Activated CD4-positive, CD25-positive, alpha-beta regulatory T cell treated with anti-CD3 and anti-CD28 coated beads, Interleukin-2, amount 50 U/mL, for 72 hours (primary cell): ENCODE measurements at places on chromosomes 11 and 22.

GRCh38 chr22:48944751-48945620, 882.7 kb downstream of the BRD1 start:
- DNase-seq = no peak

DNA sequence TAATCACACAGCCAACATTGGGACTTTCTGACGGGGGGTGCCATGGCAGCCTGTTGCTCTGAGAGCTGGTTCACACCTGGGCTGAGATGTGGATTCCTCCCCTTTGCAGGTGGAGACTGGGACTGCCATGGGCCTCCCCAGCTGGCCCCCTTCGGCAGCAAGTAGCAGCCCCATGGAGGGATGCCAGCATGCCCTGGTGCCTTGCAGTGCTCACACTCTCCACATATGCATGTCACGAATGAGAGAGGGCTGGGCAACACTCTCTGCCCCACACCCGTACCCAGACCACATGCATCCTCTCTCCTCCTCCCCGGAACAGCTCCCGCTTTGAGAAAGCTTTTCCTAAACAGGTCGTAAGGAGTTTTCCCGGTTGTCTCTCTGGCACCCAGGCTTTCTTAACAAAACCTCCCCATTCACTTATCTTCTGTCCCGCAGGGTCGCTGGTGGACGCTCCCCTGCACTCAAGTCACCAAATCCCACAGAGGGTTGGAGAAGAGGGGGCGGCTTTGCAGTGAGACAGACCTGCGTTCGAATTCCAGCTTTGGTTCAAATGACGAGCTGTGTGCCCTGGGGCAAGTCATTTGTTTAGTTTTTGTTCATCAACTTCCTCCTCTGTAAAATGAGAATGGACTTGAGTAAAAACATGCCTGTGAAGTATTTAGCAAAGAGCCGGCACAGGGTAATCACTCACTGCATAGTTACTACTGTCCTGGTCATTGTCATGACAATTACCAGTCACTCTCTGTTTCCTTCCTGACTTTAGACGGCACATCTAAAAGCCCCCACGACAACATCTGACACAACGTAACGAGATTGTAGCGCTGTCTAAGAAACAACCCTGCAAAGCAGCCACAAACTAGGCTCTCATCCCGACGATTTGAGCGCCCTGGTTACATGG, 231.3 kb upstream of the B3GAT1 start:
- DNase-seq = no peak

DNA sequence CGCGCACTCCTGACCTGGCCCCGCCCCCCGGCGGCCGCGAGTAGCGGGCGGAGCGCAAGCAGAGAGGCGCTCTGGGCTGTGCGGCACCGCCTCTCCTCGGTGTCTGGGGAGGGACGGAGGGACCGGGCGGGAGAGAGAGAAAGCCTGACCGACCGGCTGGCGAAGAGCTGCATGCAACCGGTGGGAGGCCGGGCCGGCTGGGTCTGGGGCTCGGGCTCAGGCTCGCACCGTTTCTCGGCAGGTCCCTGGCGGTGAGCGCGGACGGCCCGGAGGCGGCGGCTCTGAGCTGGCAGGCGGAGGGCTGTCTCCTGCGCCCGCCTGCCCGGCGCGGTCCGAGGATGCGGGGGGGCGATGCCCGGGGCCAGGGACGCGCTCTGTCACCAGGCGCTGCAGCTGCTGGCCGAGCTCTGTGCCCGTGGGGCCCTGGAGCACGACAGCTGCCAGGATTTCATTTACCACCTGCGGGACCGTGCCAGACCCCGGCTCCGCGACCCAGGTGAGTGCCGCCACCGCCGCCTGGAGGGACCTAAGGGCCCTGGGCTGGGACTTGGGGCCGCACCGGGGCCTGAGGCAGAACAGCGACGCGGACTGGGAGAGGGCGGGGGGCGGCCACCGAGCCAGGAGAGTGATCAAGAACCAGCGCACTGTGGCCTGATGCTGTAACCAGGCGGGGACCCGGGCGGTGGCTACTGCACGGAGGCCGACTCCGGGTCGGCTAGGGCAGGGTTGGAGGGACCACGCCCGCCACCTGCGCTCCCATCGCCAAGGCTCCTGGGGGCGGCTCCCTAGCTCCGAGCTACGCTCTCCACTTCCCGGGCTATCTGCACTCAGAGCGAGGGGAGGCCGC, at the start of gene SYT9:
SYT9 (plus strand) TSS at position 69 of the 847 bp plus-strand sequence; CDS start at position 352, 283 bp downstream.
- DNase-seq = no peak

DNA sequence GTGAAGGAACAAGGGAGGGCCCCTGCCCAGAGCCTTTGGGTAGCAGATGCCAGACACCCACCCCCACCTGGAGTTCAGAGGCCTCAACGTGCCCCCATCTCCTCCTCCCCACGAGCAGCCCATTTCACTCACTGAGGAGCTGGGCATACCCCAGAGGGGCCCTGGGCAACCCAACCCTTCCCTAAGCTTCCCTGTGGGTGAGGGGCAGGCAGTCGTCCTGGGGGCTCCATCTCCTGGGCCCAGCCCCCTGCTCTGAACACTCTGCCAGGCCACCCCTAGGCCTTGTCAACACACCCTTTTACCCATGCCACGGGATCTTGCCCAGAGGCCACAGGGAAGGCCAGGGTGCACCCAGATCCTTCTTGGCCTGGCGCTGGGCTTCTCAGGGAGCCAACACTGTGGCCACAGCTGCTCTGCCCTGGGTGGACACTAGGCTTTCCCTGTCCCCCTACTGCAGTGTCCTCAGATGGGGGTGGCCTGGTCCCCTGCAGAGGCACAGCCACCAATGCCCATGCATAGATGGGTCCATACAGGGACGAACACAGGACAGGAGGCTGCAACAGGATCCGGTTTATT, 3.4 kb downstream of the SLC25A1 start:
- no peak for DNase-seq

GRCh38 chr11:119525180-119525866, 102.4 kb upstream of the THY1 start:
- no peak for DNase-seq

DNA sequence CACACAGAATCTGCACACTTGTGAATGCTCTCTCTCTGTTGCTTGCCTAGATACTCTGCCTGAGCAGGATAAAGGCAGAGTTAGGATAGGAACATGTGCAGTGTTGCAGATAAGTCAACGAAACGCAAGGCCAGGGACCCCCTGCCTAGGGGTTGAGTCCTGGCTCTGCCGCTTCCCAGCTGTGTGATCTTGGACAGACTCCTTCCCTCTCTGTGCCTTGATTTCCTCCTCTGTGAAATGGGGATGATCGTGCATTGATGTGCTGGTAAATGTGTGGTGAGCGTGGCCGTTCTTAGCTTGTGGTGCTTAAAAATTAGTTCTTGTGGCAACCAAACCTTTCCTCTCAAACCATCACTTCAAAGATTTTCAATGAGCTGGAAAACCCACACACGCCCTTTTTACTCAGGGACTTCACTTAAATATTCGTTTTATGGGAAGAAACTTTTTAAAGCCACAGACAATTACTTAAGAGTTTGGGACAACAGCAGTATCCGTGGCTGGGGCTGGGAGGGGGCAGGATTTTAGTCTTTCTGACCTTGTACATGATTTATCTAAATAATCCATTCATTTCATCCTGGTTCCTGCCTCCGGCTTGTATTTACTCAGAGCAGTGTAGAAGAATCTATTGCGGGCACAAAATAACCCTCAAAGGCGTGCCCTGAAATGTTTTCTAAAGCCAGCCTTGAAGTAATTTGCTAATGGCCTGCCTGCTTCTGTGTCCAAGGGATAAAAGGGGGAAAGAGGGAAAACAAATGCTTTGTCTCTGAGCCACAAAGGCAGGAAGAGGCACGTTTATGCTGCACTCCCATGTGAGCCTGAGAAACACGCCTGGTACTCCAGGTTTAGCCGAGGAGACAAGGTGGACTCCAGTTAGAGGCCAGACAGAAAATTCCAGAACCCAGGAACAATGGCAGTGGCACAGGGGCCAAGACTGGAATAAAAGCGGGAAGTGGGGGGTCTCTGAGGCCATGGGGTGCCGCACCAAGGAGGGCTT, 85.0 kb upstream of the CRYBB3 start:
- no peak for DNase-seq

DNA sequence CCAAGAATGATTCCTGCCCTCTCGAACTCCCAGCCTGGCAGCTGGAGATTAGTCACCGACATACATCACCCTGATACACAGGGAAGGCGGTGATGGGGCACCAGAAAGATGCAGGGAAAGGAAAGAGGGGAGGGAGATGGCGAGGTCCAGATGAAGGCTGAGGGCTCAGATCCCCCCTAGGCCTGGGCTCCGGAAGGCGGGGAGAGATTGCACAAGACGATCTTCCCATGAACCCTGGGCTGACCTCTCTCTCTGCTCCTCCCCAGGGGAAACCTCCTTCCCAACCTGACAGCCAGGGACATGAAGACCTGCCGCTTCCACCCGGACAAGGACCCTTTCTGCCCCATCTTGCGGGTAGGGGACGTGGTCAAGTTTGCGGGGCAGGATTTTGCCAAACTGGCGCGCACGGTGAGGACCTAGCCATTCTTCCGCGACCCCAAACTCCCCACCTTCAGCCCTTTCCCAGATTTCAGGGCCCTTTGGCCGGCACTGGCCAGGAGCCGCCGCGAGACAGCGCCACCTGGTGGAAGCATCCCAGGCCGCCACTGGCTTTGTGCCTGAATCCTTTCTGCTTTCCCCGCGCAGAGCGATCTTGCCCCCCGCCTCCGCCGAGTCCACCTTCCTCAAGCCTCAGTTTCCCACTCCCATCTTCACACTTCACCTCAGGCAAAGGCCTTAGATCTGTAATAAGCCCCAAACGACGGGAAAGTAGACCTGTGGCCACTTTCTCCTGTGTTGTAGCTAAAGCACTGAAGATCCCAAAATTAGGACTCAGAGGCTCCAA, 11.5 kb downstream of the P2RX3 start:
- peak; percentile 74 for DNase-seq

DNA sequence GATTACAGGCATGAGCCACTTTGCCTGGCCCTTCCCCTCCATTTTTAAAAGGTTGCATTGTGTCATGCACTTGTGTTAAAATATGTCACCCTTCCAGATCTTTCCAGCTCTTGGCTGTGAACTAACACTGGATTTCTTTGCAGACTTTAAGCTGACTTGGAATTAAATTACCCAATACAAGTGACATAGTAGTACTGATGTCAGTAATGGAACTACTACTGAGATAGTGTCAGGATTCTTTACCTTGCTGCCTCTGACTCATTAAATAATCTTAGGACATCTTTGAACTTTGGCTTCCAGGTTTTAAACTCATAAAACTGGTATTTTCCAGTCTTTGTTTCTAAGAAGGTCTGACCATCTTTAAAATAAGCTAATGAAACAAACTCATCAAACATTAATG, 51.8 kb upstream of the OR4B1 start:
- no peak for DNase-seq

GRCh38 chr11:3675971-3676370, 4.8 kb upstream of the CHRNA10 start:
- DNase-seq = no peak

DNA sequence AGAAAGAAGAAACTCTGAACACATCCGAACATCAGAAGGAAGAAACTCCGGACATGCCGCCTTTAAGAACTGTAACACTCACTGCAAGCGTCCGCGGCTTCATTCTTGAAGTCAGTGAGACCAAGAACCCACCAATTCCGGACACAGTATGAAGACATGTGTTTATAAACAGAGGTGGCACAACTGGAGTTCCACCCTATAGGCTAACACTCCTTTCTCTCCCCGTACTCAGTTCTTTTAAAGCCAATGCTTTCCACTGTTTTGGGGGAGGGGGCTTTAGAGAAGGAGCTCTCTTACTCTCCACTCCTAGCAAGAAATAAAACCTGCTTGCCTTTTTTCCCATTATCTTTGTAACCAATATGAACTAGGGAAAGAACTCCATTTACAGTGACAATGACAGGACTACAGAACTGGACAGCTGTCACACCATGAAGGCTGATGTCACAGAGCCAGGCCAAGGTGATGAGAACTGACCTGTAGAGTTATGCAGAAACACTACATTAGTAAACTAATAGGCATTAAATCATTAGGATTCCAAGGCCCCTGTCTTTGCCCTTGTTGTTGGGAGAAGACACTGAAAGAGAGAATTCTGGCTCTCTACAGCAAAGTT, 733 bp downstream of the TRIM5 start:
- no peak for DNase-seq

GRCh38 chr11:106818443-106818842, 199.8 kb downstream of the GUCY1A2 start:
- DNase-seq = no peak

DNA sequence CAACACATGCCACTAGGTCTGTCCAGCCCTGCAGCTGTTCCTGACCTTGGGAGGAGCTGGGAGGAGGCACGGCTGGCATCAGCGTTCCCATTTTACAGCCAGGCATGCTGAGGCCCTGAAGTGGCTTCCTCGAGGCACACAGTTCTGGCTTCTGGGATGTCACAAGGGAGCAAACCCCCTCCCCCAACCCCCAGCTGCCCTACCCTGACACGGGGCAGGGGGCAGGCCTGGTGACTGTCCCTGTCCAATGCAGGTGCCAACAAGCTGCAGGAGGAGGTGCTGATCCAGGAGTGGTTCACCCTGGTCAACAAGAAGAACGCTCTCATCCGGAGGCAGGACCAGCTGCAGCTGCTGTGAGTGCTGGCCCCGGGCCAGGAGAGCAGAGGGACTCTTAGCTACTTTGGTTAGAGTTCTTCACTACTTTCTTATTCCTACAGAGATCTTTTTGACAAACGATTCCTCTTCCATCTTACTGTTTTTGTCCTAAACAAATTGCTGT, 5.3 kb downstream of the KCNK7 start:
- no peak for DNase-seq
